ENCODE measurements at places on chromosomes 2 and 18.

- DNase-seq, result no peak
These were observed 96.6 kb upstream of the GPR45 start for GRCh38 chr2:105144941-105145300.

DNA sequence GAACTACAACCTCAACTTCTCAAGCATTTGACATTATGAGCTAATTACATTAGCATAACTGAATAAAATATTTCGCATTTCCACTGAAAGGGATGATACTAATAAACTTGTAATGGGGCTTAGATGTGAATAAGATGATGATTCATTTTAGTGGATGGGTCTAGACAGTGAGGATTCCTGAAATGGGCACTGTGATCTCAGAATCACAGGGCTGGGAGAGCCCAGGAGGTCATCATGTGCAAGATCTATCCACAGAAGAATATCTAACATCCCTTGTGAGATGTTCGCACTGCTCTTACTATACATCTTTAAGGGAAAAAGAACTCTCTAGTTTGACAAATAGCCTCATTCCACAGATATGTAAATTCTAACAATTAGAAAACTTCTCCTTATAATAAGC is 245.7 kb downstream of the DYM start:
- no peak for DNase-seq

DNA sequence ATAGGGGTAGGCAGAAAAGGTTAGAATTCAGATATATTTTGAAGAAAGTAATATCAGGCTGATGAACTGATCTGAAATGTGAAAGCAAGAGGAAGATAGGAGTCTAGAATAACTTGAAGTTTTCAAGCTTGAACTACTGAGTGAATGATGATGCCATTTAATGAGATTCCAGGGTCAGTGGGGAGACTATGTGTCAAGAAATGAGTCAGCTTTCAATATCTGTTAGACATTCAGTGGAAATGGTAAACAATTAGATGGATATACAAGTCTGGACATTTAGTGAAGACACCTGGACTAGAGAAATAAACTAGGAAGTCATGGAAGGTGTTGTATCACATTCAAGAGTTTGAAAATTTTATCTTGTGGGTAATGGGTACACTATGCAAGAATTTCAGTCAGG is 326.9 kb downstream of the FSIP2 start:
- no peak for DNase-seq

- DNase-seq, result no peak
These were observed 193.3 kb upstream of the SPHKAP start for GRCh38 chr2:228374741-228375140.

DNA sequence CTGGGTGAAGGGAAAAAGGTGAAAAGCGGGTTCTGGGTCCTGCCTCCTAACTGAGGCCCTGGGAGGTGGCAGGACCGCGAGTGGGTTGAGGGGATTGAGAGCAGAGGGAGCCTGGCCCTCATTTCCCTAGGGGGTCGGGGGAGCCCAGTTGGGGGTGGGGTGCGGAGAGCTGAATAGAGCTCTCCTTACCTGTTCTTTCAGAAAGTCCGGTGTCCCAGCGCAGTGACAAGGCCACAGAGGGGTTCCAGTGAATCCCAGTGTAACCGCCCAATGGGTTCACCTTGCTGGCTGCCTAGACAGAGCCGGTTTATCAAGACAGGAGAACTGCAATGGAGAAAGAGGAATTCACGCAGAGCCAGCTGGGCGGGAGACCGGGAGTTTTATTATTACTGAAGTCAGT is 22.4 kb downstream of the TMEM177 start:
- DNase-seq, result no peak

DNA sequence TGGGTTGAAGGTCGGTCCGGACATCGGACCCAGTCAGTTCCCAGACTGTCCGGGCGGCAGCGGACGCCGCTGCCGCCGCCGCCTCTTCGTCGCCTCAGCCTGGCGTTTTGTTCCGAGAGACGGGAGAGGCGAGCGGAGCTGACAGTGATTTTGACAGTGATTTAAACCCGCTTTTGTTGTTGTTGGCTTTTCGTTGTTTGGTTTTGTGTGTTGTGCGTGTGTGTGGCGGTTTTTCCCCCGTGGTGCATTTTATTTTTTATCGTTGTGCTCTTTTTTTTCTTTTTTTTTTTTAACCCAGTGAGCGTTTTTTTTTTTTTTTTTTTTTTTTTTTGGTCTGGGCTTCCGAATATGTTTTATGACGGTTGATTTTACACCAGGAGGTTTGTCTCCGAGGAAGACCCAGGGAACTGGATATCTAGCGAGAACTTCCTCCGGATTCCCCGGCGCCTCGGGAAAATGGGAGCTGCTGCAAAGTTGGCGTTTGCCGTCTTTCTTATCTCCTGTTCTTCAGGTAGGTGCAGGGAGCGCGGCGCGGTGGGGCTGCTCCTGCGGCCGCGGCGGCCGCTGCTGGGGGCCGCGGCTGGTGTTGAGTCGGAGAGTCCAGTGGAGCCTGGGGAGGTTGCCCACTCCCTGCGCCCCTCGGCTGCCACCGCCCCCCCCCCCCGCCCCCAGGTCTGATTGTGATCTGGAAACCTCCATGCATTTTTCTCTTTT is at the start of gene ACVR2A:
Gene ACVR2A (plus strand): TSS at position 333 of the 714 bp plus-strand sequence. CDS start 124 bp downstream, at position 457.
- no peak for DNase-seq

DNA sequence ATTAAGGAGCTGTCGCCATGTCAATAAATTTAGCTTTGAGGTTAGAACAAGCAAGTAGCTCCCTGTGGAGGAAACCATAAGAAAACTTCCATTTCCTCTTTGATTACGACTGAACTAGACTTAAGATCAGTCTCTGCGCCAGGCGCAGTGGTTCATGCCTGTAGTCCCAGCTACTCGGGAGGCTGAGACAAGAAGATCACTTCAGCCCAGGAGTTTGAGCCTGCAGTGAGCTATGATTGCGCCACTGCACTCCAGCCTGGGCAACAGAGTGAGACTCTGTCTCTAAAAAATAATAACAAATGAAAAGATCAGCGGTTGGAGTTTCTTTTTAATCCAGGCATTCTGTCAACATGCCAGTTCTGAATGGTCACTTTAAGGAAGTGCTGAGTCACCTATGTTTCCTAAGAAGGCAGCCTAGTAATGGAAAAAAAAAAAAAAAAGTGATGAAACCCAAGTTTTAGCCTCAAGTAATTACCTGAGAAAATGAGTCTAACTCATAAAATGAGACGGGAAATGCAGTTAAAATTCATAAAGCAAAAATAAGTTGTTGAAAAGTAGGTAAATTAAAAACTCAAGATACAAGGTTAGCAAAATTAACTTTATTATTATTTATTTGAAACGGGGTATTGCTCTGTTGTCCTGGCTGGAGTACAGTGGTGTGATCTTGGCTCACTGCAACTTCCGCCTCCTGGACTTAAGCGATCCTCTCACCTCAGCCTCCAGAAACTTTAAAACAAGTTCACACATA is 10.2 kb downstream of the C18orf32 start:
- peak; percentile 34 for DNase-seq

GRCh38 chr2:98009887-98010760 is 14.4 kb upstream of the TMEM131 start:
- no peak for DNase-seq

- DNase-seq, result no peak
These were observed 7.3 kb downstream of the CEP192 start for GRCh38 chr18:12998332-12999060.

All from AG04450 (cell line).